Activated CD4-positive, alpha-beta T cell treated with anti-CD3 and anti-CD28 coated beads for 4 hours (primary cell): ENCODE measurements at places on chromosomes 16 and 17.
A peak's percentile ranks its signal among the peaks of the same experiment; 100 is the strongest.

GRCh38 chr17:1729966-1730325 is 5.4 kb downstream of the WDR81 start:
- DNase-seq: no peak

DNA sequence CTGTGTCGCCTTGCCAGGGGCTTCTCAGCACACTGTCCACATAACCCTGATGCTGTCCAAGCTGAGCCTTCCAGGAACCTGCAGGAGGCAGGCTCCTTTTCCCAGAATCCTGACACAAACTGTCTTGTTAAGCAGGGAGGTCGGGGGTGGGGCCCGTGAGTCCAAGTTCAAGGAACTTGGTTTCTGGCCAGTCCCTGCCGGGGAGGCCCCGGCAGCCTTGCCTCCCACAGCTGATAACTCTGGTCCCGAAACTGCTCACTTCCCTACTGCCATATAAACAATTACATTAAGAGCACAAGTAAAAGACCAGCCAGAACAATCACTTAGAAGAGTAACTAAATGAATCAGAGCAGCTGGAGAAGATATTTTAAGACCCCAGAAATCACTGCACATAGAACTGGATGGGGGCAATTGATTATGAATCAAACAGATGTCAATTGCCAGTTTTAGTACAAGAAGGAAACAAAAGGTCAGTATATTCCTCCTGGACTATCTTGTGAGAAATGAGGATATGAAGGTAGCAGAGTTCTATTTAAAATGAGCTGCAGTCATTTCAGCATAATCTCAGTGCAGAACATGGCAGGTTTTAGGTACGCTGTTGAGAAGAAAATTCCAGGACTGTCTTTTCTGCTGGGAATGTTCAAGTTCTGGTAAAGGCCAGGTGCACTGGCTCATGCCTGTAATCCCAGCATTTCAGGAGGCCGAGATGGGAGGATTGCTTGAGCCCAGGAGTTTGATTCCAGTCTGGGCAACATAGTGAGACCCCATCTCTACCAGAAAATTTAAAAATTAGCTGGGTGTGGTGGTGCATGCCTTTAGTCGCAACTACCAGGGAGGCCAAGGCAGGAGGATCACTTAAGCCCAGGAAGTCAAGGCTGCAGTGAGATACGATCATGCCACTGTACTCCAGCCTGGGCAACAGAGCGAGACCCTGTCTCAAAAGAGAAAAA is 169.8 kb downstream of the PITPNC1 start:
- DNase-seq: no peak

DNA sequence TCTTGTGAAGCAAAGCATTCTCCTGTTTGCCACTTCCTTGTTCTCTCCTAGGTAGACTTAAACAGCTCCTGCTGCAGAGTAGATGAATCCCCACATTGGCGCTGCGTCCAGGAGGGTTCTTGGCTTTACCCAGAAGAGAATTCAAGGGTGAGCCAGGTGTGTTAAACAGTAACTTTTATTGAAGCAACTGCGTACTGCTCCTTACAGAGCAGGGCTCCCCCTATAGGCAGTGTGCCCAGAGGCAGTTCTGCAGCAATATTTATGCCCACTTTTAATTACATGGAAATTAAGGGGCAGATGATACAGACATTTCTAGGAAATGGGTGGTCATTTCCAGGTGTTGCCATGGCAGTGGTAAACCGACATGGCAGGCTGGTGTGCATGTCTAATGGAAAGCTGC is 987.6 kb upstream of the RBFOX1 start:
- no peak for DNase-seq

GRCh38 chr17:43411369-43411677 is 12.5 kb downstream of the ARL4D start:
- no peak for DNase-seq

GRCh38 chr16:51440131-51440889 is 289.2 kb upstream of the SALL1 start:
- no peak for DNase-seq

DNA sequence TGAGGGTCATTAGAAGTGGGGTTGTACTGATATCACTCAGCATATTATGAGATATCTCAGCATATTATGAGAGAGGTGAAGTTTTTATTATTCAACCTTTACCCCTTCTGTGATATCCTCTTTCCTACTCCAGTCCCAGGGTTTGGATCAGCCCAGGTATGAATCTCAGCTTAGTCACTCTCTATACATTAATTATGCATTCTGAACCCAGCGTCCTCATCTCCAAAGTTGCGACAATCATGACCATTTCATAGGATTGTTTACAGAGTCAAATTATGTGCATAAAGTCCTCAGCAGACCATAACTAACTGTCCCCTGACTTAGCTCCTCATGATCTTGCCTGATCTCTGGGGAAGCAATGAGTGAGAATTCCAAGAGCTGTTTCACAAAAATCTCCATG is 20.5 kb upstream of the BLMH start:
- no peak for DNase-seq

GRCh38 chr16:2095315-2095853 is 40.3 kb downstream of the PKD1 start:
- DNase-seq: no peak

DNA sequence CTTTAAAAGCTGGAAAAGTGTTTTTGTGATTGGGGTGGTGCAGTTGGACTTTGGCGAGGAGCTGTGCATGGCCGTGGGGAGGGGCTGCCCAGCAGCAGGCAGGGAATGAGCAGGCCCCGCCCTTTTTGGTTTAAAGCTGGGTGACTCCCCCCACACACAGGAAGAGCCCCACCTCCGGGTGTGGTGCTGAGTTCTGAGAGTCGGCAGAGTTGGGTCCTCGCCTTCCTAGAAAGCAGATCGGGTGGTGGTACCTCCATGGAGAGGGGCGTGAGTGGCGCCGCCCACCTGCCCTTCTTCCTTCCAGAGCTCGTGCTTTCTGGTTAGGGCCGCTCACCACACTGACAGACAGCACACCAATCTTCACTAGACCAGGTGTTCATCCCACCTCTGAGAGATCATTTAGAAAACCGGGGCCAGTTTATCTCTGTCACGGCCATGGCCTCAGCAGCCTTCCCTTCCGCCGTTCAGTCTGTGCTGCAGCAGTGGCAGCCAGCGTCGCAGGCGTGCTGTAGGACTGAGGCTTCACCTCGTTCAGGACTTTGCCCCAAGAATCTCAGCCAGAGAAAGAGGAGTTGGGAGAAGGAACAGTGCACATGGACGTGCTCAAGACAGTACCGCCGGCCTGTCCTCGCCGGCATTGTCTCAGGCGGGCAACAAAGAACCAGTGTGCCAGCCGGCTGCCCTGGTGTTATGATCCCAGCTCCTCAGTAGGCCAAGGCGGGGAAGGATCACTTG is 144.0 kb upstream of the CHMP6 start:
- DNase-seq: peak; percentile 71

GRCh38 chr17:56298846-56299245 is 145.6 kb downstream of the ANKFN1 start:
- DNase-seq: no peak

DNA sequence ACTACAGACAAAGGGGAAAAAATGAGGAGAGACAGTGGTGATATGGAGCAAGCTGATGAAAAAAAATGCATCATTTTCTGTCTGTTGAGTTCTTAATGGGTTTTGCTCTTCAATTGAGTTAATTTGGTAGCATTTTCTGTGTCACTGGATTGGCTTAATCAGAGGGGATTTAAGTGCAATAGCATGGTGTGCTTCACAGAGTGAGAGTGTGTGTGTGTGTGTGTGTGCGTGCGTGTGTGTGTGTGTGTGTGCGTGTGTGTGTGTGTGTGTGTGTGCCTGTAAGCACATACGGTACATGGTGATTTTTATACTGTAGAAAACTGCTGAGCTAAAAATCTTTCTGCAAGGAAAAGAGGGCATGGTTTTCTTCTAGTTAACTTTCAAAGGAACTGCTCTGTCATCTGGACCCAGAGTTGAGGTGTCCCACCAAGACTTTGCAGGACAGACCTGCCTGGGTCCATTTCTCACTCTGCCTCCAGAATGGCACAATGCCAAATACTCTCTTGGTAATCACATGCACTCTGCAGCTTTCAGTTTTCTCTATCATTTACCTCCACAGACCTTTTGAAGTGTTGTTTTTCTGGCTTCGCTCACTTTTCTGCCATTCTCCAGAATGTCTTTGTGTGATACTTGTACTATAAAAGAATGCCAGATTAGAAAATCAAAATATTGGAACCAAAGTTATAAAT is 952.6 kb upstream of the SOX9 start:
- no peak for DNase-seq

- DNase-seq: no peak
These were observed 235.1 kb downstream of the CEP112 start for GRCh38 chr17:65956814-65957213.

- no peak for DNase-seq
These were observed 21.1 kb downstream of the COX11 start for GRCh38 chr17:54947396-54947795.

GRCh38 chr17:1563786-1564613 is 1.4 kb upstream of the PITPNA start:
- DNase-seq: no peak

DNA sequence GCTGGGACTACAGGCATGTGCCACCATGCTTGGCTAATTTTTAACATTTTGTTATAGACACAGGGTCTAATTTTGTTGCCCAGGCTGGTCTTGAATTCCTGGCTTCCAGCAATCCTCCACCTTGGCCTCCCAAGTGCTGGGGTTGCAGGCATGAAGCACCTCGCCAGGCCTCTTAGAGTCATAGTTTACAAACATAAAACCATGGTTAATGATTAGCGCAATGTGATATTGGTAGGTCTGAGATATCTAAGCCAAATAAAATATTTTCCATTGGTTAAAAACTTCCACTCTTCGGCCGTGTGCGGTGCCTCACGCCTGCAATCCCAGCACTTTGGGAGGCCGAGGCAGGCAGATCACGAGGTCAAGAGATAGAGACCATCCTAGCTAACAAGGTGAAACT is 16.6 kb downstream of the TXNDC11 start:
- no peak for DNase-seq

GRCh38 chr17:78184351-78184750 is 2.5 kb downstream of the TK1 start:
- DNase-seq: no peak

DNA sequence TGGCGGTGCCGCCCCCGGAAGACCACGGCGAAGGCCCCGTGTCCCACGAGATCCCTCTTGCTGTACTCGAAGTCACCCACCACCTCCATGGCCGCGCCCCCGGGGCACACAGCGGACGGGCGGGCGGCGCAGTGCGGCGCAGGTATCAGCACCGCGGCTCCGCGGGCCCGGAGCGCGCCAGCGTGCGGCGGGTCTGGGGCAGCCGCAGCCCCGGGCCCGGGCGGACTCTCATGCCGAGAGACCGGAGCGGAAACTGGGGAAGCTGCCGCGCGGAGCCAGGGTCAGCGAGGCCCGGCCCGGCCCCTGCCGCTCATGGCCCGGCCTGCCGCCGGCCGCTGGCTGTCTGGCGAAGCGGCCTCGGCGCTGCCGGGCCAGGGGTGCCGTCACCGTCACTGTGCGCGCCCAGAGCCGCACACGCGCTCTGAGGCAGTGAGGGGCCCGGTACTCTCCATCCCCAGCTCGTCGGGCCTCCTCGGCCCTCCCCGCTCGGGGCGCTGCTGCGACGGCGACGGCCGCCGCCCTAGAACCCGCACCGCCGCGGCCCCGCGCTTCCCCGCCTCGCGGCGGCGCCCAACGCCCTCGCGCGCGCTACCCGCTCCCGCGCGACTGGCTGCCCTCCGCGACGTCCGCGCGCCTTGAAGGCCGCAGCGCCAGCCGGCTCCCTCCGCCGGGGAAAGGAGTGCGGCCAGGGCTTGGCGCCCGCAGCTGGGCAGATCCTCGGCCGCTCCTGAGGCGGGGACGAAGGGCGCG is at the start of gene ULK2:
Gene ULK2, minus strand, starts transcription at position 608 of the 750 bp plus-strand sequence. Its CDS starts 519 bp downstream, at position 89.
- DNase-seq: peak; percentile 36
